ENCODE measurements at places on chromosomes 16 and 17.

- DNase-seq, result no peak
These were observed 139.1 kb downstream of the CCT6B start for GRCh38 chr17:34822007-34822739.

- DNase-seq, result no peak
These were observed 17.2 kb downstream of the CYTH1 start for GRCh38 chr17:78764871-78765270.

DNA sequence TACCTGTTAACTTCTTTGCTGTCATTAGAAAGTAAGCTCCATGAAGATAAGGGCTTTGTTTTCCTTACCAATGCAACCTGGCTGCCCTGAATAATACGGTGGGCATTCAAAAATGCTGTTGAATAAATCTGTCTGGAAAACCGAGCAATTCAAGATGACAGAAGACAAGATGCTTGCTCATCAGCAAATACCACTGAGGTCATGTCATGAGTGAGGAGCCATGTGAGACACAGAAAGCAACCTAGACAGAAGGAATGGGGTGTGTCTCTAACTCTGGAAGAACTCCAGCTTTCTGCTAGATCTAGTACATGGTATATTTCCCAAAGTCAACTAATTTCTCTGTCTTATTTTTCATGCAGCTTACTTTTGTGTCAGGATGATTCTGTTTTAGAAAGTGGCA is 64.2 kb downstream of the STH start:
- no peak for DNase-seq

DNA sequence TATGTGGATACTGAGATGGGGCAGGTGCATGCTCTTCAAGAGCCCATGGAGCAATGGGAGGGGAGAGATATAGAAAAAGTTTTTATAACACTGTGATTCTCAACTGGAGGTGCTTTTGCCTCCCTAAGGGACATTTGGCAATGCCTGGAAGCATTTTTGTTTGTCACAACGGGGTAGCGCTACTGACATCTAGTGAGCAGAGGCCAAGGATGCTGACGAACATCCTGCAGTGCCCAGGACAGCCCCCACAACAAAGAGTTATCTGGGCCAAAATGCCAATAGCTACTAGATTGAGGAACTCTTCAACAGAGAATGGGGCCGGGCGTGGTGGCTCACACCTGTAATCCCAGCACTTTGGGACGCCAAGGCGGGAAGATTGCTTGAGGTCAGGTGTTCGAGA is 67.2 kb upstream of the CLEC3A start:
- no peak for DNase-seq

- no peak for DNase-seq
These were observed 42.7 kb downstream of the GNA13 start for GRCh38 chr17:65013613-65014391.

DNA sequence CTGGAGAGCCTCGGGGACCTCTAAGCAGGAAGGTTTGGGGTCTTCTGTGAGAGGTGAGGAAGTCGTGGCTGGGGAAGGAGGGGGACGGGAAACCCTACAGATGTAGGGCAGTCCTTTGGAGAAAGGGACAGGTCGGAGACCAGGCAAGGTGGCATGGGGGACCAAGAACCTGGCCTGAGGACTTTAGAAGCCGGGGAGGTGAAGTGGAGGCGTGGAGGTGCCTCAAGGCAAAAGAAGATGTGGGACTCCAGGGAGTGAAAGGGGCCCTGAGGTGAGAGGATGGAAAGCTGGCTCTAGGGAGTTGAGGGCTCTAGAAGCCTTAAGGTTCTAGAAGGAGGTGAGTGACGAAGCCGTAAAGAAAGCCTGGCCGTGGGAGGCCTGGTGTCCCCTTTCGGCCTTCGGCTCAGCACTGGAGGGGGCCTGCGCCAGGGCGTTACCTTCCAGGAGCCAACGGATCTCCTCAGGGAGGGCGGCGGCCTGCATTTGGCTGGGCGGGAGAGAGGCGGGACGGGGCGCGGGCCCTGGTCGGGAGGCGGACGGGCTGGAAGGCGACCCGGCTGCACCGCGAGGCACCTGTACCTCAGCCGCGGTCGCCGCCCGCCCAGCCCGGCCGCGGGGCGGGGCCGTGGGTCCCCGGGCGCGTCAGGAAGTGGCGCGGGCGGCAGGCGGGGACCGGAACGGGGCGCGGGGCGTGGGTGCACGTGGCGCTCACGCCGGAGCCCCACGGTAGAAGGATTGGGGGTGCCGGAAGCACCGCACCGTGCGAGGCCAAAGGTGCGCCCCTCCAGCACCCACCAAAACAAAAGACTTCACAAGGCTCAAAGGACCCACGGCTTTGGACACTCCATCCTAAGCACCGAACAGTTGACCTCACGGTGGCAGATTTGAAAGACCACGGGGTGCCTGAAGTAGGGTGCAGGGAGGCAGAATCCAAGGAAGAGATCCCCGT is at the start of gene SKAP1:
SKAP1 (minus strand) TSS at position 577 of the 949 bp plus-strand sequence.
- no peak for DNase-seq

DNA sequence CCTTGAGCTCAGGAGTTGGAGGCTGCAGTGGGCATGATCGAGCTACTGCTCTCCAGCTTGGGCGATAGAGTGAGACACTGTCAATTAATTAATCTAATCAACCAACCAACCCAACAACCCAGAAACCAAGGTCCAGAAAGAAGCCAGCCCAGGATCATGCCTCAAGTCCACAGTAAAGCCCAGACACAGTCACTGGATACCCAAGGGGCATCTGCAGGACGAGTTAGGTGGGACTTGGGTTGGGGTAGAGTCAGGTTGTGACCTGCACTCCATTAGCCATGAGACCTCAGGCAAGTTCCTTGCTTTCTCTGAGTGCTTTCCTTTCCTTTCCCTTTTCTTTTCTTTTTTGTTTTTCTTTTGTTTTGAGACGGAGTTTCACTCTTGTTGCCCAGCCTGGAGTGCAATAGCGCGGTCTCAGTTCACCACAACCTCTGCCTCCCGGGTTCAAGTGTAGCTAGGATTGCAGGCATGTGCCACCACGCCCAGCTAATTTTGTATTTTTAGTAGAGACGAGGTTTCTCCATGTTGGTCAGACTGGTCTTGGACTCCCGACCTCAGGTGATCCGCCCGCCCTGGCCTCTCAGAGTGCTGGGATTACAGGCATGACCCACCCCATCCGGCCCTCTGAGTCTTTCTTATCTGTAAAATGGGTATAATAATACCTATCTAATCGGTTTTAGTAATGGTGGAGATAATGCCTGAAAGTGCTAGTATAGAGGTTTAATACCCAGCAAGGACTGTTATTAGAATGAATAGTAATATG is 3.5 kb upstream of the HSD17B1 start:
- DNase-seq, result no peak

GRCh38 chr16:1048442-1049112 is 24.0 kb upstream of the SSTR5 start:
- DNase-seq, result peak; percentile 37

DNA sequence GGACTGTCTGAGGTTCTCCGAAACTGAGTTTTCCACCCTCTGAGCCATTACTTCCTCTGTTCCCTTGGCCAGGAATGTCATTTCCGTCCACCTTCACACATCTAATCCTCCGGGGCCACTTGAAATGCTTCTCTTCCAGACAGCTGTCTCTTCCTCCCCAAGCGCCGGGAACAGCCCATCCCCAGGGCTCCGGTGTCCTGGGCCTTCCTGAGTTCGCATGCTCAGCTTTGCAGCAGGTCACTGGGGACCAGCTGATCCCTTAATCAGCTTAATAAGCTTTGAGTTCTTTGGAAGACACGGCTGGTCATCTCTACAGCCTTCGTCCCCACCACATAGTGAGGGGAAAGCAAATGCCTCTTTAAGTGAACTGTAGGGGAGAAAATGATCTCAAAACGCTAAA is 123.4 kb downstream of the DYNLRB2 start:
- DNase-seq, result no peak

- no peak for DNase-seq
These were observed 56.3 kb upstream of the IL34 start for GRCh38 chr16:70589998-70590471.

- DNase-seq, result peak; percentile 94
These were observed 30.6 kb downstream of the RPTOR start for GRCh38 chr17:80575057-80575875.

DNA sequence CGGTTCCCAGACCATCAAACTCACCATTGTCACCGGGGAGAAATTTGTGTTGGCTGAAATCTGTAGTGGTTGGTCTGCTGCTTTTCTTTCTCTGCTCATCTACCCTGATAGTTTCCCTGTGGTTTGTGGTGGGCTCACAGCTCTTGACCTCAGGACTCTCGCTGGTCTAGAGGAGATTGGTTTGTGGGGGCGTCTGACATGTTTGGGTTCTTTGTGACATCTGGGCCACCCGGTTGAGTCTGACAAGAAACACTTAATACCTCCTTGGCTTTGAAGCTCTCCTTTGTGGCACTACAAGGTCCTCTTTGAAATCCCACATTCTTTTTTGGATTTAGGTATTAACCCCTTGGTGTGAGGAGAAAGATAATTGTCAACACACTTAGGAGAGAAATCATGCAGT is 662.0 kb downstream of the WWOX start:
- no peak for DNase-seq

- no peak for DNase-seq
These were observed at the start of gene ADGRG1 for GRCh38 chr16:57628008-57628781. ADGRG1 (plus strand) TSS chr16:57628630; CDS start chr16:57650288, 21,658 bp downstream.

- DNase-seq, result no peak
These were observed 474.8 kb downstream of the SHISA9 start for GRCh38 chr16:13376174-13376573.

DNA sequence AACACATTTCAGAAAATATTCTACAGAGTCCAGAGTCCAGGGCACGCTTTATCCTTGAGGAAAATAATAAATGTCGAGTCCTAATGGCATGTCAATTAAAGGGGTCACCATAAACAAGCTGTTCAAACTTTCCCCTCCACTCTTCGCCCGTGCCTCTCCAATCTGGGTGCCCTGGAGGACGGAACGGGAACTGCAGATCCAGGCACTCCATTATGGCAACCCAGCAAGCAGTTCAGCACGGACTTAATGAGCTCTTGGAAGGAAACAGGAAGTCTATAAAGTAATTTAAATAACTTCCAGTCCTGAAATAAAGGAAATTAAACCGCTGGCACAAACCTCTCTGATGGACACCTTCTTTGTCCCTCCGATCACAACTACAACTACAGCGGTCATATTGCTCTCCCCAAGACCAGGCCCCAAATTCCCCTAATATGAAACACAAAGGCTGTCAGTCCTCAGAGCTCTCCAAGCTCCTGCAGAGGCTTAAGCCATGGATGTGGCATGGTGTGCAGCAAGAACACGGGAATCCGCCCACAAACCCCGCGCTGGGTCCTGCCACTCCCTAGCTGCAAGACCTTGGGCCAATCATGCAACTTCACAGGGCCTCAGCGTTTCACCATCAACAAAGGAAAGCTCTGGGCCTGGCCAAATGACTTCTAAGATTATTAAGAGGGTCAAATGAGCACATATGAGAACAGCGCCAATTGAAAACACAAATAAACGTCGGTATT is 52.6 kb downstream of the ZFHX3 start:
- DNase-seq, result peak; percentile 34

GRCh38 chr17:62159994-62160393 is 94.9 kb upstream of the MED13 start:
- no peak for DNase-seq

GRCh38 chr17:6517062-6517461 is 39.3 kb downstream of the PITPNM3 start:
- no peak for DNase-seq

- no peak for DNase-seq
These were observed 12.2 kb upstream of the AKTIP start for GRCh38 chr16:53515259-53515658.

All from NAMALWA (cell line).